Brain (organoid and tissue), 16 donors: ENCODE measurements at places on chromosomes 2 and 18.

- no peak for DNase-seq
Measured at GRCh38 chr2:9599430-9599829, 31.4 kb downstream of the YWHAQ start.

DNA sequence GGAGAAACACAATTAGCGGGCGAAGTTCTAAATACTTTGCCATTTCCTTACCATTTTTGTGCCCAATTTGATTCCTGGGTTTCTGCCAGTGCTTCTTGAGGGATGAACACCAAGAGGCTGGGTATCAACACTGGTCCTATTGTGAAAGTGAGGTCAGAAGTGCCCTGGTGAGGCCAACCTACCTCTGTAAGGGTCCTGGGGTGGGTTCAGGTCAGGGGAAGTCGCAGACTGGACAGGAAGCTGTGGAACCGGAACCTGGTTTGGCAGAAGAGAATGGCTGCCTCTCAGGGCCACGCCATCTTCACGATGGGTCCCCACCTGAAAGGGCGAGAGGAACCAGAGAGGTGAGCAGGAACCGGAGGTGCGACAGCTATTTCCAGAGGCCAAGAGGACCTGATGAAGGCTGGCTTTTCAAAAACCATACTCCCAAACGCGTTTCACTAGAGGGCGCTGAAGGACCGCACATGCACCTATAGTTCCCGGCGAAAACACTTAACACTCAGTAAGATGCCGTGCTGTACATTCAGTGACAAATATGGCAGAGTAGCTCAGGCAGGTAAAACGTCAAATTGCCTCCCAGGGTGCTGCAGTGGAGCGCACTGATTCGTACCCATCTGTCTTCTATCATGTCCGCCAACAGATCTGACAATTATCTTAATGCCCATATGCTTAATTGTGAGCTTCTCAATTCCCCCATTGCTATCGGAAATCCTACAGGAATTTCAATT is 275.3 kb upstream of the CCDC68 start:
- DNase-seq = peak; percentile 91

GRCh38 chr2:11508279-11508678 is 25.6 kb upstream of the GREB1 start:
- peak; percentile 25 for DNase-seq

DNA sequence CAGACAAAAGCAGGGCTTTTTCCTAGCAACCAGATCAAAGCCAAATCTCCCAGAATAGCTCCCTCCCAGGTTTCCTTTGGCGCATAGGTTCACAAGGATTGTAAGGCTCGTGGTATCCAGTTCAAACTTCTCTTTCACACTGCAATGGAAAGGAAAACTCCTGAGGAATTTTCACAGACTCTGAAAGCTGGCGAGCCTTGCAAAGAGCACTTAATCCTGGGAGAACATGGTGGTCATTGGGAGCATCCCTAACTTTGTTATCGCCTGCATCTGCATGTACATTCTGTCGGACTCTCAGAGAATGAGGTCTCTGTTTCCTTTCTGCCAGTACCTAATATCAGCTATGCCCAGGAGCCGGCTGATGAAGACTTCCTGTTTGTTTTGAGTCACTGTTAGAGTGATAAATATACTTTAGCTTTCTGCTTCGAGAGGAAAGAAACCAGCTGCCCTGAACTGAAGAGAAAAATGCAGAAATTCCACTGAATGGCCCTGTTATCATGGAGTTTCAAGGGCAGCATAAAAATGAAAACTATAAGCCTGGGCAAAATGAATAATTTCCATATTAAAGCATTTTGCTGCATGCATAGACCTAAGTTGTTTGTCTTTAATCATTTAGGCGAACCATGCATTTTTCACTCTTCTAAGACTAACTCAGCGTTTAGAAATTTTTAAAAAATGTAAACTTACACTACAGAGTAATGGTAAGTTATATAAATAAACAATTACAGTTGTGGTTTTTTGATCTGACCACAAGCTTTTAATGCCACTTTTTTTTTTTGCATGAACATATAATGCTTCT is 76.4 kb upstream of the ZEB2 start:
- DNase-seq = peak; percentile 29

DNA sequence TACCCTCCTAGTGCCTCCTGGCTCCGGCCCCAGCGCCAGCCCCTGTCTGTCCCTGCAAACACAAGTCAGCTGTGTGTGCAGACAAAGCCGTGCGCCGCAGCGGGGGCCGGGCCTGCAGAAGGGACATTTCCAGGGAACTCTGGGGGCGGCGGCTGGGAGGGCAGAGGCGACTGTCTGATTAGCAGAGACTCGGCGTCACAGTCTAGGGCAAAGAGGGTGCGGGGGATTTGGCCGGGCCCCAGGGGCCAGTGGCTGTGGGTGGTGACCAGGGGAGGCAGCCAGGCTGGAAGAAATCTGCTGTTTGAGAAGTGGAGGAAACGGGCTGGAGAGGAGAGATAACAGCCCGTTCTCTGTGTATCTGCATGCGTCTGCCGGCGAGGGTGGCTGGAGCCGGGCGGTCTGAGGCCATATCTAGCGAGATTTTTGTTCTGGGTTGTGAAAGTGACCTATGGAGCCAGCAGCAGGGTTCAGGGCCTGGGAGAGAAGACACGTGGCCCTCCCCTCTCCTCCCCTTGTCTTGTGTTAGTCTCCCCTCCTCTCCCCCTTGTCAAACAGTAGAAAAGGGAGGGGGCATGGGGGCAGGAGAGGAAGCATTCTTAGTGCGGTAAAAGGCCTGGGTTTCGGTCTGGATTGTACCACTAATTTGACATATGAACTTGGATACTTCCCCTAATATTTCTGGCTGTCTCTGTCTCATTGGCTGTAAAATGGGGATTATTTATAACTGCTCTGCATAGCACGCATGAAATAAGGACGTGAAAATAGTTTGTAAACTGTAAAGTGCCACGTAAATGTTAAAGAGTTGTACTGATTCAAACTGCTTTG is 169.4 kb downstream of the SMAD7 start:
- peak; percentile 73 for DNase-seq

DNA sequence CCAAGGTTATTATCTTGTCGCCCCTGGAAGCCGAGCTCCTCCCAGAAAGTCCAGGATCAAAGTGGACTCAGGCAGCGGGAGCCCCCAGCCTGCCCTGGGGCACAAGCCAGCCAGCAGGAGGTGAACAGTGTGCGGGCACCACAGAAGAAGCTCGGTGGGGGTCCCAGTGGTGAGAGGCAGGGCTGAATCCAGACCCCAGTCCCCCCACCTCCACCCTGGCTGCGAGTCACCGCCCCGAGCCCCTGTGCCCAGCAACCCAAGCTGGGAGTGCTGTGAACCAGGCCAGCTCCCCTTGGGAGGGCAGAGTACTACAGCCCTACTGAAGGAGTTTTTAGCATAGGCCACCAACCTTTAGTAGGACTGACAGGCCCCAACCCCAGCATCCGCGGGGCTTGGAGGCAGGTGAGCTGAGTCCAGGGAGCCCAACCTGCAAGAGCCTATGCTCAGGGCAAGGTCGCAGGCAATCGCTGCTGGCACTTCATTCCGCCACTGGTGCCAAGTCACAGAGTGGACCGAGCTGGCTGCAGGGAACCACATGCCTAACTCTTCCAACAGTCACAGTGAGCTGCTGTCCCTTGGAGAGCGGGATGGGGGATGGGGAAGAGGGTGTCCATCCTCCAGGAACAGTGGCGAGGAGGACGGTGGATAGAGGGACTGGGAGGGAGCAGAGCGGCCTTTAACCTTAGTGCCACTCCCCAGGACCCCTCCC is 3.0 kb downstream of the PIEZO2 start:
- DNase-seq = no peak

GRCh38 chr2:184125867-184126266 is 472.5 kb upstream of the ZNF804A start:
- DNase-seq = no peak

DNA sequence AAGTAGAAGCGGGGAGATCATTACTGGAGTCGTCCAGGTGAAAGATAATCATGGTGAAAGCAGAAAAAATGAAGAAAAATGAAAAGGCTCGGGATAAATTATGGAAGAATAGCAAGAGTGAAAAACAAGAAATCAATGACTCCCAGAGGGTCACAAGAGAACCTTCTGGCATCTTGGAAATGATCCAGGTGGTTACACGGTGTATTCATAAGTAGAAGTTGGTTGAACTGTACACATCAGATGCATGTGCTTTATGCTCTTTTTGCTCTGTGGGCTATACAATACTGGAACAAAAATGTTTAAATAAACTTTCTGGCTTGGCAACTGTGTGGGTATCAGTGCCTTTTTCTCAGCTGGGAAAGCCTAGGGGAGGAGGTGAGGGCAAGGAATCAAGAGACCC is 348.9 kb downstream of the RND3 start:
- no peak for DNase-seq

DNA sequence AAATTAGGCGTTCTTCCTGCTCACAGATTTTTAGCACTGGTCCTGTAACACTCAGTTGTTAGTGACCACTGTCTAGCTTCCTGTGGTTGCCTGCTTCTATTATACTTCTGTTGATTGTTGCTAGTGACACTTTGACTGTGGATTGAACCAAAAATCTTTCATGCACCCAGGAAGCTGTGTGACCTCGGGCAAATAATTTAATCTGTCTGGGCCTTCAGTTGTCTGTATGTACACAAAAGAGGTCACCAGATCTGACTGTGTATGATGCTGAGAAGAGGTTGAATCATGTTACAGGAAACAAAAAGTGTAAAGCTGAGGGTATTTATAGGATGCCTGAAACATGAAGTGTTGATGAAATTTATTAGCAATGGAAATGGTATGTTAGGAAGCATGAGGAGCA is 12.7 kb downstream of the ICOS start:
- DNase-seq = no peak

DNA sequence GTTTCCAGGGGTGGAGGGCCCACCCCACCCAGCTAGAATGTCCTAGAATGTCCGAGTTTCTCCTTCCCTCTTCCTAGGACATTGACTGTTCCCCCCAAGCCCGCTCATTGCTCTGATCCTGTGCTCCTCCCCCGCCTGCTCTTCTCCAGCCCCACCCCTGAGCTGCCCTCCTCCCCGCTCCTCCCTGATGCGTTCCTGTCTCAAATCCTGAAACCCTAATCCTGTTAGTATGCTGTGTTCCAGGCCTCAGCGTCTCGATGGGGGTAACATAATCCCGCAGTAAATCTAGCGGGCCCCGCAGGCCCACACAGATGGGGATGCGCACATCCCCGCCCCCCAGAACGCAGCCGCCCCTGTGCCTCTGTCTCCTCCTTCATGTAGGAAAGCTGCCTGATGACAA is 51.3 kb downstream of the NRP2 start:
- DNase-seq = no peak

GRCh38 chr18:26655525-26656430 is 107.4 kb upstream of the KCTD1 start:
- peak; percentile 79 for DNase-seq

- peak; percentile 71 for DNase-seq
Measured at GRCh38 chr18:65788373-65788772, 37.6 kb downstream of the CDH7 start.

GRCh38 chr2:238789317-238789806 is 58.5 kb upstream of the TWIST2 start:
- DNase-seq = no peak

GRCh38 chr2:98442488-98442887 is 2.2 kb upstream of the INPP4A start:
- DNase-seq = no peak

DNA sequence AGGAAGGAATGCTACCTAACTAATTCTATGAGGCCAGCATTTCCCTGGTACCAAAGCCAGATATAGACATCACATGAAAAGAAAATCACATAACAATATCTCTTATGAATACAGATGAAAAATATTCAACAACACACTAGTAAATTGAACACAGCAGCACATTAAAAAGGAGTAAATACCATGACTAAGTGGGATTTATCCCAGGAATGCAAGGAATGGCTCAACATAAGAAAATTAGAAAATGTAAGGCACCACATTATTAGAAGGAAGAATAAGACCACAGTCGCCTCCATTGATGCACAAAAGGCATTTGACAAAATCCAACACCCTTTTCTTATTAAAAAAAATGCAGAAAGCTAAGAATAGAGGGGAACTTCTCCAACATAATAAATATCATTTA is 133.9 kb downstream of the TTC32 start:
- DNase-seq = no peak

- DNase-seq = no peak
Measured at GRCh38 chr18:12851716-12852115, 32.3 kb downstream of the PTPN2 start.

DNA sequence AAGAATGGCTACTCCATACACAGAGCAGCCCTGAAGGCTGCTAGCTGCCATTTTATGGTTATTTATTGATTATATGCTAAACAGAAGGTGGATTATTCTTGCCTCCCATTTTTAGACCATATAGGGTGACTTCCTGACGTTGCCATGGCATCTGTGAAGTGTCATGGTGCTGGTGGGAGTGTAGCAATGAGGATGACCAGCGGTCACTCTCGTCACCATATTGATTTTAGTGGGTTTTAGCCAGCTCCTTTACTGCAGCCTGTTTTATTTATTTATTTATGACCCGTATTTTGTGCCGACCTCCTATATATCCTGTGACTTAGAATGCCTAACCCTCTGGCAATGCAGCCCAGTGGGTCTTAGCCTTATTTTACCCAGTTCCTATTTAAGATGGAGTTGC is 553.9 kb downstream of the TNS1 start:
- DNase-seq = no peak

DNA sequence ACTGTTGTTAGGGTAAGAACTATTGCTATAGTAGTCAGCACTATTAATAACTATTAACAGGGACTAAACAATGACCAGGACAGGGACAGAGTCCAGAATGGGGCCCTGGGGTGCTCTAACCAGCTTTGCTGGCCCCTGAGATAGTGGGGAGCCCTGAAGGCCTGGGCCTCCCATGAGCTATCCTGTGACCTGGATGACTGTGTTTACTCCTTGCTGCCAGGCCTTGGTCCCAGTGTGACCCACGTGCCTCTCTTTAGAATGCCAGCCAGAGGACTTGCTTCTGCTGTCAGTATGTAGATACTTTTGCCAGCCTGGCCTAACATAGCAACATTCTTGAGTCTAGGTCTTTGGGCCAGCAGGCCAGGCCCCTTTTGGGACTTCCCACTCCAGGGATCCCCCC is 11.4 kb downstream of the CDK5R2 start:
- no peak for DNase-seq

DNA sequence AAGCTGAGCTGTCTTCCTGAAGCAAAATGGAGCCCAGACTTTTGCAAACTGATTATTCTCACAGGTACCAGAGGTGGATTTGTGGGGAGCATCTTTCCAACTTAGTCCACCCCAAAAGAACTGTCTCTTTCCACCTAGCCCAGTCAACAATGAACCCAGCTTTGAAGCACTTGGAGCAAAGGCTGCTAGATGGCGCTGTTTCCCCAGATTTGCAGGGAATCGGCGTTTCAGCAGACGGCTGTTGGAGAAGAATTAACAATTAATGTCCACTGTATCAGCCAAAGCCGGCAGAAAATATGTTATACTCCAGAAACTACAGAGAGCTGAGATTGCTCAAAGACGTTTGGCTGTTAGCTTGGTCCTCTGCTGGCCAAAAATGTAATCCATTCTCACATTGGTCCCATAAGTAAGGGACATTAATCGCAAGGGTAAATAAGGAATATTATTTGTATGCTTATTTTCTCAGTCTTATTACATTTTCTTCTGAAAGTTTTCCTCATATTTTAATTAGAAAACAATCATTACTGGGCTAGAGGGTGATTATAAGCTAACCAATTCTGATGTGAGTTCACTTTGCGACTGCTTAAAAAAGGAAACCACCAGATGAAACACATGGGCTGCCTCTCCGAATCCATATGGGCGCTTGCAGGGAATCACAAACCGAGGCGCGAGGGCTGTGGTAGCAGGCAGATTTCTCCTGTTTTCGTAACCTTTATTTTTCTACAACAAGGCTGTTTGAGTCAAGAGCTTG is 423.8 kb upstream of the MEX3C start:
- peak; percentile 87 for DNase-seq
